Activated CD4-positive, alpha-beta memory T cell treated with anti-CD3 and anti-CD28 coated beads, Interleukin-2, amount 10 ng/mL, durations not matched to agents 7 days and 5 days (primary cell): ENCODE measurements at places on chromosomes 2 and 18. TPM values are rescaled to one million over a fixed set of nuclear protein-coding genes. Genes with fewer than 3 reads are reported as not detected.

GRCh38 chr2:141498561-141498960 lies 632.3 kb downstream of the LRP1B start:
- no peak for DNase-seq

GRCh38 chr2:55875434-55876135 lies 48.0 kb downstream of the EFEMP1 start:
- no peak for DNase-seq

GRCh38 chr2:73937103-73937885 lies 10.6 kb downstream of the DGUOK start:
- no peak for DNase-seq

The SCN2A gene
- not detected for total RNA-seq

The NEUROD1 gene
- total RNA-seq: not detected

The CTAGE1 gene
- total RNA-seq: not detected

GRCh38 chr2:3294069-3294468 lies 83.5 kb downstream of the EIPR1 start:
- DNase-seq: no peak

DNA sequence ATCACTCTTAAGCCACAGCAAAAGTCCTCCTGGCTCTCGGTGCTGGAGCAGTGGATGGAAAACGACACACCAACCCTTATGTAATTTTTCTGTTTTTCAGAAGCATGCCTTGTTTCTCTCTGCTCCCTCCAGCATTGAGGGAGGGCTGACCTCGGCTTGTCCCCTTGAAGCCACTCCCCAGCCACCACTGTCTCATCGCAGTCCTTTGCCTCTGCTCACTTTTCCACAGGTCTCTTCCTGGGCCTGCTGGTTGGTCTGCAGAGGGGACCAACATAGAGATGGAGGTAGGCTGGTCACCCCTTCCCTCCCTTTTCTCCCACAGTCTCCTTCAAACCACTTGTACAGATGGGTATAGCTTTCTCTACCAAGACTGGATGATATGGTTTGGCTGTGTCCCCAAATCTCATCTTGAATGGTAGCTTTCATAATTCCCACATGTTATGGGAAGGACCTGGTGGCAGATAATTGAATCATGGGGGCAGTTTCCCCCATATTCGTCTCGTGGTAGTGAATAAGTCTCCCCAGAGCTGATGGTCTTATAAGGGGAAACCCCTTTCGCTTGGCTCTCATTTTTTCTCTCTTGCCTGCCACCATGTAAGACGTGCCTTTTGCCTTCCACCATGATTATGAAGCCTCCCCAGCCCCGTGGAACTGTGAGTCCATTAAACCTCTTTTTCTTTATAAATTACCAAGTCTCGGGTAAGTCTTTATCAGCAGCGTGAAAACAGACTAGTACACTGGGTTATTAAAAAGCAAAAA lies 14.3 kb upstream of the RIOK3 start:
- no peak for DNase-seq

The ICOS gene
- total RNA-seq: 61.8 TPM
